GM23248 (cell line): ENCODE measurements at places on chromosomes 1 and 21. TPM values are rescaled to one million over a fixed set of nuclear protein-coding genes. Genes with fewer than 3 reads are reported as not detected.

The COL8A2 gene
- 30.5 and 33.1 TPM in 2 replicates for total RNA-seq

- no peak overlapping the region for H3K4me3 ChIP-seq
- no peak overlapping the region for H3K27ac ChIP-seq
- no peaks in the 10 kb centered on the region for H3K27me3 ChIP-seq
- DNase-seq, result no peak
Measured at GRCh38 chr1:90144820-90145219, 149.9 kb downstream of the ZNF326 start.

GRCh38 chr1:11831945-11832725 lies 15.4 kb downstream of the NPPA start:
- H3K4me1 ChIP-seq, result no peaks in the 10 kb centered on the region
- no peaks in the 10 kb centered on the region for H3K27me3 ChIP-seq
- H3K27ac ChIP-seq, result no peak overlapping the region
- H3K36me3 ChIP-seq, result peaks cover 20% of the 10 kb centered on the region; the same call in 1 of the 2 replicates
- no peak overlapping the region for H3K4me3 ChIP-seq
- no peak for DNase-seq

DNA sequence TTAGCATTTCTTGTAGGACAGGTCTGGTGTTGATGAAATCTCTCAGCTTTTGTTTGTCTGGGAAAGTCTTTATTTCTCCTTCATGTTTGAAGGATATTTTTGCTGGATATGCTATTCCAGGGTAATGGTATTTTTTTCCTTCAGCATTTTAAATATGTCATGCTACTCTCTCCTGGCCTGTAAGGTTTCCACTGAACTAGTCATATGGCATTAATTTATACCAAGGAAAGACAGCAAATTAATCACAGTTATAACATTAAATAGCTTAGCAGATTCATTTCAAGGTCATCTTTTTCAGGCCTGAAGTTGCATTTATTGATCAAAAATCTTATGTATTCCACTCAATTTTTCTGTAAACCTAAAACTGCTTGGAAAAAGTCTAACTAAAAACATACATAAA lies 54.9 kb downstream of the AK5 start:
- no peak for DNase-seq
- H3K4me1 ChIP-seq, result 0 out of 2 replicates have a peak, but pooled peaks cover 5% of the 10 kb centered on the region
- peaks cover 20% of the 10 kb centered on the region for H3K36me3 ChIP-seq
- no peak overlapping the region for H3K4me3 ChIP-seq
- no peaks in the 10 kb centered on the region for H3K27me3 ChIP-seq

DNA sequence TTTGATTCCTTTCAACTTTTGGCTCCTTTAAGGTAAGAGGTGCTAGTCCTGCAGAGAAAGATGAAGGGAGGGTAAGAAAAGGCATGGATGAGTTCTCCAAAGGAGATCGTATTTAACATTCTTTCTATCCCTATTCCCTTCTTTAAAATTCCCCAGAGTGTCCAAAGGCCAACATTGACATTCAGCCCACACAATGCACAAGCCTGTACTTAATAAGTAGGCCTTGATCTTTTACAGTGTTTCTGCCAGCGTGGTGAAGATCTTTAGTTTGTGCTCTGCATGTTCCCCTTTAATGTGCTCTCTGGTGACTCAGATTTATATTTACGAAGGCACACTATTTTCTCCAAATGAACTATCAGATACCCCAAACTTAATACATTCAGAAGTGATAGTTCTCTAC lies 582.5 kb upstream of the RGS18 start:
- H3K27ac ChIP-seq, result no peak overlapping the region
- H3K4me1 ChIP-seq, result no peaks in the 10 kb centered on the region
- H3K4me3 ChIP-seq, result no peak overlapping the region
- DNase-seq, result no peak
- no peaks in the 10 kb centered on the region for H3K36me3 ChIP-seq

DNA sequence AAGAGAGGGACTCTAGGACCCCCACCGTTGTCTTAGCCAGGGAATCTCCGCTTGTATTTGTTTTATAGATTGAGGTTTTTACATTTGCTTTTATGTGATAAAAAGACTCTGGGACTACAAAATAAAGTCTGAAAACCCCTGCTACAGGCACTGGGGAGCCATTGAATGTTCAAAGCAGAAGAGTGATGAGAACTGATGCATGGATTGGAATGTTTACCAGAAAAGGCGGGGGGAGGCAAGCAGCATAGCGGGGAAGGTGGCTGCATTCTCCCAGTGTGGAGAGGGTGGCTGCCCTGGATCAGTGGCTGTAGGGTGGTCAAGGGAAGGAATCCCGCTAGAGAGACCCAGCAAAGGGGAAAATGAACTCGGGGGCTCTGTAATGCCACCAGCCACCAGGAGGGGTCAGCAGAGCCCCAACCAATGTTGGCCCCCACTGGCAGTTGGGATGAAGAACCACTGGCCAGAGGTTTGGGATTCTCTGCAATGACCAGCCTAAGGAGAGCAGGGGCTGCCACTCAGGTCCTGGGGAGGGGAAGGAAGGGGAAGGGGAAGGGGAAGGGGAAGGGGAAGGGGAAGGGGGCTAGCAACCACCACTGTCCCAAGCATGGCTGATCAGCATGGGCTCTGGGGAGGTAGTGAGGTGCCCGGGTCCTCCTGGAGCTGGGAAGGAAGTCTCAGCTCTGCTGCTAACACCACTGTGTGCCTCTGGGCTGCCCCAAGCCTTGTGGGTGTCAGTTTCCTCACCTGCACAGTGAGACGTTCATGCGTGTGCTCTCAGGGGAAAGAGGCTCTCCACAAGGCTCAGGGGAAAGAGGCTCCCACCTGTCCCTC lies 19.2 kb upstream of the PEF1 start:
- no peaks in the 10 kb centered on the region for H3K27me3 ChIP-seq
- H3K4me3 ChIP-seq, result no peak overlapping the region
- no peaks in the 10 kb centered on the region for H3K4me1 ChIP-seq
- no peak overlapping the region for H3K27ac ChIP-seq
- DNase-seq, result peak; percentile 65
- H3K36me3 ChIP-seq, result no peaks in the 10 kb centered on the region; the same call in 1 of the 2 replicates

The AMY1C gene
- total RNA-seq, result not detected in 2 replicates

The CHIA gene
- total RNA-seq, result not detected in 2 replicates

- no peaks in the 10 kb centered on the region for H3K4me1 ChIP-seq
- H3K36me3 ChIP-seq, result no peaks in the 10 kb centered on the region
- no peaks in the 10 kb centered on the region for H3K27me3 ChIP-seq
- H3K4me3 ChIP-seq, result no peak overlapping the region
- H3K27ac ChIP-seq, result no peak overlapping the region
Measured at GRCh38 chr21:40620386-40621145, 226.4 kb downstream of the DSCAM start.

- no peak overlapping the region for H3K27ac ChIP-seq
- no peaks in the 10 kb centered on the region for H3K27me3 ChIP-seq
- H3K4me3 ChIP-seq, result no peak overlapping the region
Measured at GRCh38 chr1:210489491-210489890, 160.8 kb downstream of the HHAT start.

- peak; percentile 92 for DNase-seq
- H3K27ac ChIP-seq, result peak overlapping the region; percentile 83
- no peaks in the 10 kb centered on the region for H3K27me3 ChIP-seq
- no peaks in the 10 kb centered on the region for H3K36me3 ChIP-seq
Measured at GRCh38 chr1:119674835-119675289, 26.8 kb upstream of the ZNF697 start.

GRCh38 chr1:232363008-232363407 lies 266.9 kb downstream of the SIPA1L2 start:
- H3K4me3 ChIP-seq, result no peak overlapping the region
- no peaks in the 10 kb centered on the region for H3K4me1 ChIP-seq
- H3K27me3 ChIP-seq, result 0 out of 2 replicates have a peak, but pooled peaks cover 6% of the 10 kb centered on the region
- no peaks in the 10 kb centered on the region for H3K36me3 ChIP-seq

GRCh38 chr1:17673329-17674072 lies 81.6 kb upstream of the ACTL8 start:
- DNase-seq, result peak; percentile 33
- H3K4me1 ChIP-seq, result no peaks in the 10 kb centered on the region
- no peak overlapping the region for H3K4me3 ChIP-seq

GRCh38 chr21:33974513-33975468 lies 59.2 kb upstream of the ATP5PO start:
- H3K27me3 ChIP-seq, result no peaks in the 10 kb centered on the region
- DNase-seq, result no peak
- H3K4me3 ChIP-seq, result no peak overlapping the region
- peaks cover 31% of the 10 kb centered on the region for H3K4me1 ChIP-seq
- peak overlapping the region; percentile 86; the same call in 1 of the 2 replicates for H3K27ac ChIP-seq

The PDXK gene
- 67.5 and 68.0 TPM in 2 replicates for total RNA-seq

GRCh38 chr1:165564561-165564960 lies 20.8 kb downstream of the LRRC52 start:
- H3K4me1 ChIP-seq, result no peaks in the 10 kb centered on the region
- H3K27ac ChIP-seq, result no peak overlapping the region
- H3K27me3 ChIP-seq, result no peaks in the 10 kb centered on the region; the same call in 1 of the 2 replicates
- H3K36me3 ChIP-seq, result no peaks in the 10 kb centered on the region
- no peak overlapping the region for H3K4me3 ChIP-seq
- DNase-seq, result no peak

GRCh38 chr1:17696417-17697301 lies 58.5 kb upstream of the ACTL8 start:
- H3K36me3 ChIP-seq, result no peaks in the 10 kb centered on the region
- H3K27ac ChIP-seq, result no peak overlapping the region
- DNase-seq, result peak; percentile 67
- H3K4me3 ChIP-seq, result no peak overlapping the region
- no peaks in the 10 kb centered on the region for H3K27me3 ChIP-seq
- H3K4me1 ChIP-seq, result 0 out of 2 replicates have a peak, but pooled peaks cover 3% of the 10 kb centered on the region

DNA sequence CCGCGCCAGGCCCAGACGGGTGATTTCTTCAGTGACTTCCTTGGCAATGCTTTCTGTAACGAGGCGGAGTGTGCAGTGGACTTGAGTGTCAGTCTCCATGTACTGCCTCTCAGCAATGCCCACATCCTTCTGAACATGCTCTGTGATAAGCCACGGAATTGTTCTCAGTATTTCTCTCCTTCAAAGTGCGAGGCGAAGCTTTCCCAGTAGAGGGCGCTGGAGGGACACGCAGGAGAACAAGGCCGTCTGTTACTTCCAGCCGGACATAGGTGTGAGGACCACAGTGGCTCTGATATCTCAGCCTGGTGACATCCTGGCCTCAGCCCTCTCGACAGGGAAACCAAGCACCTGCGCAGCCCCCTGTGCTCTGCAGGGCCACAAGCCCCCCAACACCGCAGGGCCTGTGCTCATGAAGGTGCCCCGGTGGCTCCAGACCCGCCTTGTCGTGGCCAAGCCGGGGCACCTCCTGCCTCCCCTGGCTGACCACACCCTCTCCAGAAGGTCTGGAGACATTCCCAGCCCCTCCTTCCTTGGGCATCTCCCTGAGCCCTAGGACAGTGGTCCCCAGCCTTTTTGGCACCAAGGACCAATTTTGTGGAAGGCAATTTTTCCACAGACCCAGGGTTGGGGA lies 46.1 kb upstream of the BACE2 start:
- no peaks in the 10 kb centered on the region for H3K4me1 ChIP-seq
- DNase-seq, result peak; percentile 75
- no peak overlapping the region for H3K4me3 ChIP-seq

The PCBP3 gene
- 0.32 TPM in 1 of 2 replicates, not detected in the other for total RNA-seq

GRCh38 chr1:227330279-227331076 lies 12.2 kb upstream of the CDC42BPA start:
- H3K4me3 ChIP-seq, result no peak overlapping the region
- H3K27me3 ChIP-seq, result no peaks in the 10 kb centered on the region
- H3K36me3 ChIP-seq, result no peaks in the 10 kb centered on the region
- DNase-seq, result no peak

DNA sequence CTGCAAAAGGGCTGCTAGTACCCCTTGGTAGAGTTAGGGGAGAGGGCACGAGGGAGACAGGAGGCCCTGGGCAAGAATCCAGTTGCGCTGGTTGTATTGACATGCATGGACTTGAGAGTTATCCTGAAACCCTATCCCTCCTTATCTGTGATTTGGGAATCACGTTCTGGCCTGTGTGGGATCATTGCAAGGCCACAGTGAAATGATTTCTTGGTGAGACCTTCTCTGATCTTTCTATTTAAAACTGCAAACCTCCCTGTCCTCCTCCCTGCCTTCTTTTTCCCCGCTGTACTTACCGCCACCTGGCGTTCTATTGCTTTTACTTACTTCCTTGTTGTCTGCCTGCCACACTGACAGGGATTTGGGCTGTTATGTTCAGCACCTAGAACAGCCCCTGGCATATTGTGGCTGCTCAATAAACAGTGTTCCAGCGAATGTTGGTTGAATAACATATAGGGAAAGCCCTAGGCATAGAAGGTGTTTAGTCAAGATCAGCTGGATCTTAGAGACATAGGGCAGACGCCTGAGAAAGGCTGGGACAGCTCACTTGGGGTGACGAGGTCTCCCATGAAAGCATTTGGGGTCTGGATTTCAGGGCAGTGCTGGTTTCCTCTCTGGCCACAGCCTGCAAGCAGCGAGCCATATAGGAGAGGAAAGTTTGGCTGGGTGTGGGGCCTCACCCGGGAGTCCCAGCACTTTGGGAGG lies 25.6 kb downstream of the ALPL start:
- peaks cover 51% of the 10 kb centered on the region for H3K27me3 ChIP-seq
- H3K27ac ChIP-seq, result no peak overlapping the region
- peaks cover 8% of the 10 kb centered on the region for H3K4me1 ChIP-seq
- DNase-seq, result peak; percentile 28
- H3K4me3 ChIP-seq, result no peak overlapping the region

The CRYBG2 gene
- total RNA-seq, result not detected in 2 replicates

GRCh38 chr1:218348628-218349071 lies 3.5 kb downstream of the TGFB2 start:
- H3K27ac ChIP-seq, result no peak overlapping the region
- H3K4me3 ChIP-seq, result peak overlapping the region; percentile 16; the same call in 1 of the 2 replicates
- H3K27me3 ChIP-seq, result no peaks in the 10 kb centered on the region
- no peak for DNase-seq
- peaks cover 16% of the 10 kb centered on the region for H3K4me1 ChIP-seq

DNA sequence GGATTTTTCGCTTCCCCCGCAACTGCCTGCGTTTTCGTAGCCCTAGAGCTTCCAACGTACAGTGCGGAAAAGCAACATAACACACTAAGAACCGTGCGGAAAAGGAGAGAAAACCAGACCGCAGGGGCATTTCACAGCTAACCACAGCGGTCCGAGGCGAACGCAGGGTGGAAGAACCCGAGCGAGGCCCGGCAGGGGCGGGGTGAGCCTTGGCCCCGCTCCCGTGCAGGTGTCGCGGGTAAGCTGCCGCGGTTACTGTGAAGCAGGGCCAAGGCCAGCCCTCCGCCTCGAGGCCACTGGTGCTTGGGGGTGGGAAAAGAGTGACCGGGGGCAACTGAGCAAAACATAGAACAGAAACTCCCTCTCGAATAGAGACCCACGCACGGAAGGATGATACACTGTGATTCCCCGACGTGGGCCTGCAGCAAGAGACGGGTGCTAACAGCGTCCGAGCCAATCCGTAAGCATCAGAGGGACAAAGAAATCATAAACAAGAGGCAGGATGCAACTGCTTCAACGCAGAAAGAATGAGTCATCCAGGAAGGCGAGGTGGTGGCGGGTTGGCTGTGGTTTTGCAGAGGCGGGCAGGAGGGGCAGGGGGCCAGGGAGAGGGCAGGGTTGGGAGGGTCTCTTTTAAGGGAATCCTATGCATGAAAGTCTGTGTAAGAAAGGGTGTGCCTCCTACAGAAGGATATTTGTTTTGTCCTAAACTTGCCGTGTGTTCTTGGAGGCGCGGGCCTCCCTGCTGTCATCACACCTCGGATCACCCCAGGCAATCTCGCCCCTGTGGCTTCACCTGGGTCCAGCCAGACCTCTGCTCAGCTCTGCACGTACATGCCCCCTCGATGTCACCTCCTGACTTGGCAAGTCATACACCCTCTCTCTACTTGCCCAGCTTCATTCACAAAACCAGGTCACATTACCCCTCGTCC lies 7.3 kb downstream of the GNG4 start:
- DNase-seq, result no peak
- H3K27ac ChIP-seq, result no peak overlapping the region
- H3K4me3 ChIP-seq, result no peak overlapping the region

- H3K27me3 ChIP-seq, result no peaks in the 10 kb centered on the region
- peak; percentile 94 for DNase-seq
- peak overlapping the region; percentile 32 for H3K27ac ChIP-seq
- H3K4me3 ChIP-seq, result no peak overlapping the region
- no peaks in the 10 kb centered on the region; the same call in 1 of the 2 replicates for H3K36me3 ChIP-seq
Measured at GRCh38 chr1:12480748-12481362, 137.2 kb downstream of the DHRS3 start.
